ENCODE measurements at places on chromosomes 7 and 10. TPM values are rescaled to one million over a fixed set of nuclear protein-coding genes. Genes with fewer than 3 reads are reported as not detected.

The LRIT1 gene
- not detected for total RNA-seq

The GPR15LG gene
- total RNA-seq, result not detected

The IRF5 gene
- 4.9 TPM for total RNA-seq

The ITPRIP gene
- 7.9 TPM for total RNA-seq

The FAM25C gene
- not detected for total RNA-seq

The NACAD gene
- total RNA-seq, result 0.78 TPM

The CDK6 gene
- total RNA-seq, result 35.0 TPM

The SEMA4G gene
- total RNA-seq, result 12.5 TPM

GRCh38 chr10:69624245-69624786 is 5.7 kb upstream of the FAM241B start:
- DNase-seq, result no peak

GRCh38 chr7:67821116-67821515 is 824.5 kb downstream of the TYW1 start:
- DNase-seq, result no peak

- DNase-seq, result no peak
Measured at GRCh38 chr7:4748231-4748681, 27.2 kb upstream of the AP5Z1 start.

DNA sequence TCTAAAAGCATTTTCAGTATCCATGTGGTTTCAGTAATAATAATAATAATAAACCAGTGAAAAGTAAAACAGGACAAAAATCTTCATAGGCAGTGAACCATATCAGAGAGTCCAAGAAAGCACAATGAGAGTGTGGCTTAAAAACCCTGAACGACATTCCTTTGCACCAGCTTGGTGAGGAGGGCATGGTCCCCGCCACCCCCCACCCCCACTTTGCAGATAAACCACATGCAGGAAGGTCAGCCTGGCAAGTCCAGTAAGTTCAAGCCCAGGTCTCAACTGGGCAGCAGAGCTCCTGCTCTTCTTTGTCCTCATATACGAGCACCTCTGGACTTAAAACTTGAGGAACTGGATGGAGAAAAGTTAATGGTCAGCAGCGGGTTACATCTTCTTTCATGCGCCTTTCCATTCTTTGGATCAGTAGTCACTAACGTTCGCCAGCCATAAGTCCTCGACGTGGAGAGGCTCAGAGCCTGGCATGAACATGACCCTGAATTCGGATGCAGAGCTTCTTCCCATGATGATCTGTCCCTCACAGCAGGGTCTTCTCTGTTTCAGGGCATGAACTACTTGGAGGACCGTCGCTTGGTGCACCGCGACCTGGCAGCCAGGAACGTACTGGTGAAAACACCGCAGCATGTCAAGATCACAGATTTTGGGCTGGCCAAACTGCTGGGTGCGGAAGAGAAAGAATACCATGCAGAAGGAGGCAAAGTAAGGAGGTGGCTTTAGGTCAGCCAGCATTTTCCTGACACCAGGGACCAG is 172.5 kb downstream of the EGFR start:
- DNase-seq, result no peak

- no peak for DNase-seq
Measured at GRCh38 chr7:31102973-31103850, 51.1 kb downstream of the ADCYAP1R1 start.

- no peak for DNase-seq
Measured at GRCh38 chr10:11789956-11790355, 33.2 kb upstream of the PROSER2 start.

DNA sequence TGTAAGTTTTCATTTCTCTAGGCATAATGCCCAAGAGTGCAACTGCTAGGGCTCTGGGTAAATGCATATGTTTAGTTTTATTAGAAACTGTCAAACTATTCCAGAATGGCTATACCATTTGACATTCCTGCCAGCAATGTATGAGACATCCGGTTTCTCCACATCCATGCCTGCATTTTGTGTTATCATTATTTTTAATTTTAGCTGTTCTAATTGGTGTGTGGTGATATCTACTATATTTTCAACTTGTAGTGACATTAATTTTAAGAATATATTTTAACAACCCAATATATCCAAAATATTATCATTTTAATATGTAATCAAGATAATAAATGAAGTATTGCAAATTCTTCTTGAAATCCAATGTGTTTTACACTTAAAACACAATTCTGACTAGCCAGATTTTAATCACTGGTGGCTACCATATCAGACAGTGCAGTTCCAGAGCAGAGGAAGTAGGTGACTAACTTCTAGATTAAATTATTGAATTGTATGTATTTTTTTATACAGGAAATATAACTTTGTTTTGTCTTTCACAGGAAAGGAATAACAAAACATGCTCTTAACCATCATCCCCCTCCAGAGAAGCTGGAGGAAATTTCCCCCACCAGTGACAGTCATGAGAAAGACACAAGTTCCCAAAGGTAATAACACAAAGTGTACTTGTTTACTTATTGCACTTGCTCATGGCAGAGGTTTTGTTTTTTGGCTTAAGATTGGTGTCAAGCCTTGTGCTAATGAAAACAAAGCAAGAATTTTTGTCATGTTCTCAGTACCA is 6.4 kb downstream of the FAM149B1 start:
- no peak for DNase-seq

DNA sequence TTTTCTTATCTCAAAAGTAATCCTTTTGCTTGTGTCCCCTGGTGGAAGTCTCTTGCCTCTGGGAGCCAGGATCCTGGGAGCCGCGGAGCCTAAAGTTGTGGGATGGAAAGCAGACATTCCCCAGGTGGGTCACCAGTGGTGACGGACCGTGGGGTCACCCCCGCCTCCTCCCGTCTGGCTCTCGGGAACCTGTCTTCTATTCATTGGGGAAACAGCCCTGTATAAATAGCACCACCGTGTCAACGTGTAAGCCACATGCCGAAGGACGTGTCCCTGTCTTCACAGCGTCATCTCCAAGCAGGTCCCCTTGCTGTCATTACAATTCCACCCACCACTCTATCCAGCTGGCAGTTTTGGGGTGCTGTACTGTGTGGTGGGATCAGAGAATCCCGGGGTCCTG is 87.5 kb downstream of the ELFN1 start:
- no peak for DNase-seq

DNA sequence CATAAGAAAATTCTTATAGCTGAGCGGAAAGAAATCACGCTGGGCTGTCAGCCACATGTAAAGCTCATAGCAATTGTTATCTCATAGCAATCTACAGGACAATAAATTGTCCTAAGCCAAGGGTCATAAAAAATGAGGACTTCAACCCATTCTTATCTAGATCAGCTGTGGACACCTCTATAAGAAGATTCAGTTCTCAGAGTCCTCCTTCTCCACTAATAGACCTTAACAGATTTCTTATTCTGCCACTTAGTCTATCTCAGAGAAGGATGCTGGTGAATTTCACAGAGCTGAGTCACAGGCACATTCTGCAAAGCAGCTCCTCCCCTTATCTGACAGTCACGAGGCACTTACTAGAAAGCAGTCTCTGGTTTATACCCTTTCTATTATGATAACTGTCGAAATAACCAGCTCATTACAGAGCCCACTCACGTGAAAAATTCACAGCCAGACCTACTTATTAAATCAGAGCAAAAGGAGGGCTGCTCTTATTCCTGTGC is 185.3 kb upstream of the PCLO start:
- no peak for DNase-seq

DNA sequence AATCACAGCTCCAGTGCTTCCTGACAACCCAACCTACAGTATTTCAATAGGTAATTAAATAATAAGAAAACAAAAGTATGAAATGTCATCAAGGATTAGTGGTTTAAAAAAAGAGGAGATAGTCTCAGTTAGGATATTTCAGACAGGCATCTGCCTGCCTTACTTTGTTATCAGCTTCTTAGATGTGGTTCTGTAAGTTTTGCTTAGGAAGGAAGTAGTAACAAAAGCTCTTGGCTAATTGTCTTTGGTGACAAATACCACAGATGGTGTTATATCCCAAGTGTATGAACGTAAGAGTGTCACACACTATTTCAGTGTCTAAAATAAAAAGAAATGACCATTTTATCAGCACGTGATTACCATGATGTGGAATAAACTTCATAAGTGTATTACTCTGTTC is 9.8 kb upstream of the ACTA2 start:
- DNase-seq, result no peak

GRCh38 chr7:133696056-133696455 is 431.1 kb upstream of the LRGUK start:
- DNase-seq, result no peak

DNA sequence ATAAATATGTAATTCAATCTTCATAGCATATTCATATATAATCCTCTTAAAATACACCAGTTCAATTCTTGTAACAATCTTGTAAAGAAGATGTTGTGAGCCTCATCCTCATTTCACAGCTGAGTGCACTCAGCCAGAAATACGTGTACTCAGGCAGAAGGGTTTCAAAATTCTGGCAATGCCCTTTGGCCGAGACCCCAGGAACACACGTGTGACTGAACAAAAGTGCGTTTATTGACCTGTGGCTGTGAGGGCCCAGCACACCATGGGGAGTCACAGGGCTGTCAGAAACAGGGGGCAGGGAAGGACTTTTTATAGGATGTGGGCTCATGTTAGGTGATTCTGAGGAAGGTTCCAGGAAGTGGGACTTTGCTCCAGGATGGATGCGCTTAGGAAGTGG is 21.5 kb downstream of the GIMAP8 start:
- no peak for DNase-seq

All from body of pancreas (tissue), 4 donors.